ENCODE measurements at places on chromosomes 7 and 10.
A peak's percentile ranks its signal among the peaks of the same experiment; 100 is the strongest.

- DNase-seq, result peak; percentile 19
Observed at GRCh38 chr10:24912215-24912614, 40.2 kb downstream of the PRTFDC1 start.

GRCh38 chr7:12369072-12369471 lies 34.6 kb downstream of the VWDE start:
- no peak for DNase-seq

- peak; percentile 41 for DNase-seq
Observed at GRCh38 chr10:105952153-105952552, 1212.4 kb downstream of the SORCS1 start.

- no peak for DNase-seq
Observed at GRCh38 chr7:158706273-158706704, 1.7 kb upstream of the NCAPG2 start.

DNA sequence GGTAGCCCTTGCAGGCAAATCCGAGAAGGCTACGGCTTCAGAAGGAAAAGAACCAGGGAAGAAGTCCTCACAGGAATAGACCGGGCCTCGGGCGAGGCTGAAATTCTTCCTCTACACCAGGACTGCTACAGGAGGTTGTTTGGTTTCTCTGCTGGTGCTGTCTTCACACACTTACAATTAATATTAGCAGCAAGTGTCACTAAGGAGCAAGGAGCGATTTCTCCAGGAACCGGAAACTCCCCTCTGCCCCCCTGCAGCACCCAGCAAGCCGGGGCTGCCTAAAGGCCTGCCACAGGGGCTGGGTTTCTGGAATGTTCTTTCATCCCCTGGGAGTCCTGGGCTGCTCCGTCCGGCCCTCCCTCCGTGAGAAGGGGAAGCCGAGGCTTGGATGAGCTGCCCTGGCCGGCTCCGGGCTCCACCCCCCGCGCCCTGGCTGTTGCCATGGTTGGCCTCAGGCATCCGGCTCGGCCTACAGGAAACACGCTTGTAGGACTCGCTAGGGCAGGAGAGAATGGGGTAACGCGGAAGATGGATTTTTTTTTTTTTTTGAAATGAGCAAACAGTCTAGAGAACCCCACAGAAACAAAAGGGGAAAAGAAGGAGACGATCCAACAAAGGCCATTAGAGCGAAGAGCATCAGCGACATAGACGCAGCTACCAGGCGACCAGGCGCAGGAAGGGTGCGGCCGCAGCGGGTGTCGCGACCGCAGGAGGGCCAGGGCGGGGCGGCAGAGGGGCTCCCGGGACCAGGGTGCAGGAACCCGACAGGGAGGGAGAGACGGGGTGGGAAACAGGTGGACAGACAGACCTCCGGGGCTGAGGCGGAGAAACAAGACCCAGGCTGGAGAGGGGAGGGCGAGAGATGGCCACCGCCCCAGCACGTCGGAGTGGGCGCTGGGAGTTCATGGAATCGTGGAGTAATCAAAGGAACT lies 33.0 kb downstream of the EN2 start:
- DNase-seq, result peak; percentile 28

GRCh38 chr7:53237344-53237913 lies 202.0 kb downstream of the POM121L12 start:
- no peak for DNase-seq

- no peak for DNase-seq
Observed at GRCh38 chr7:53050433-53050832, 15.0 kb downstream of the POM121L12 start.

- no peak for DNase-seq
Observed at GRCh38 chr10:114012650-114013049, 31.0 kb upstream of the ADRB1 start.

- DNase-seq, result peak; percentile 33
Observed at GRCh38 chr10:93062514-93063143, 2.0 kb downstream of the CYP26C1 start.

DNA sequence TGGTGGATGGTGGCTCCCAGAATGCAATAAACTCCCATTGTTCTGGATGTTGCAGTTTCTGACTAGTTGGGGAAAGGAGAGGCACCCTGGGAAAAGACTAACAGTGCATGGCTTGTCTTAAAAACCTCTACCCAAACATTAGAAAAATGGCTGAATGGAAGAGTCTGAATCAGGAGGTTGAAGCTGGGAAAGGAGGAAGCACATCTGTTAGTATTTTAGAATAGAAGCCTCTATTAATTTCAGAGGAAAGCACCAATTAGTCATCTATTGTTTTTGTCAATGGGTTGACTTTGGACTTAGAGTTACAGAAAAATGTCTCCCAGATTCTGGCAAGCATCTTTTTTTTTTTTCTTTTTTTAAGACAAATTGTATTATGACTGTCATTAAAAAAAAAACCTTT lies 56.1 kb upstream of the ELMO1 start:
- DNase-seq, result no peak

GRCh38 chr7:132855901-132856300 lies 226.0 kb downstream of the CHCHD3 start:
- DNase-seq, result no peak

GRCh38 chr10:72267381-72267780 lies 6.3 kb upstream of the DDIT4 start:
- DNase-seq, result no peak

- DNase-seq, result no peak
Observed at GRCh38 chr10:110212119-110213006, 5.0 kb downstream of the MXI1 start.

GRCh38 chr7:41621953-41622831 lies 80.7 kb downstream of the INHBA start:
- no peak for DNase-seq

GRCh38 chr10:30002426-30003266 lies 56.7 kb downstream of the JCAD start:
- DNase-seq, result peak; percentile 70

- no peak for DNase-seq
Observed at GRCh38 chr10:132107186-132107948, 41.6 kb downstream of the JAKMIP3 start.

- peak; percentile 98 for DNase-seq
Observed at GRCh38 chr10:58590152-58590840, 77.6 kb downstream of the BICC1 start.

DNA sequence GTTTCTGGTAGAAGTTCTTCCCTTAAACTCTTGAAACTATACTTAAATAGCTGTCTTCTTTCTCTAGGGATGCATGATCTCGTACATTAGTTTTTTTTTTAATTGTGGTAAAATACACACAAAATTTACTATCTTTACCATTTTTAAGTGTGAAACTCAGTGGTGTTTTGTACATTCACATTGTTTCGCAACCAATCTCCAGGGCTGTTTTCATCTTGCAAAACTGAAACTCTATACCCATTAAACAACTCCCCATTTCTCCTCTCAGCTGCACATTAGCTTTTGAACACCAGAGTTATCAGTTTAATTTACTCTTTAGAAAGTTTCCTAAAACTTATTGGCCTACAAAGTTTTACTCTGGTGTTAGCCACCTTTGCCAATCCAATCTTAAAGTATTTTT lies 45.5 kb upstream of the PRKAR2B start:
- DNase-seq, result no peak

GRCh38 chr10:73908853-73909539 lies 1.9 kb upstream of the PLAU start:
- peak; percentile 93 for DNase-seq

- DNase-seq, result peak; percentile 36
Observed at GRCh38 chr10:67837541-67838314, at the start of gene DNAJC12. Gene DNAJC12 (minus strand): TSS chr10:67838188. CDS start chr10:67838011, 177 bp downstream.

- no peak for DNase-seq
Observed at GRCh38 chr10:91096274-91096673, 124.2 kb upstream of the PCGF5 start.
